ENCODE measurements at places on chromosomes 1 and 21.

DNA sequence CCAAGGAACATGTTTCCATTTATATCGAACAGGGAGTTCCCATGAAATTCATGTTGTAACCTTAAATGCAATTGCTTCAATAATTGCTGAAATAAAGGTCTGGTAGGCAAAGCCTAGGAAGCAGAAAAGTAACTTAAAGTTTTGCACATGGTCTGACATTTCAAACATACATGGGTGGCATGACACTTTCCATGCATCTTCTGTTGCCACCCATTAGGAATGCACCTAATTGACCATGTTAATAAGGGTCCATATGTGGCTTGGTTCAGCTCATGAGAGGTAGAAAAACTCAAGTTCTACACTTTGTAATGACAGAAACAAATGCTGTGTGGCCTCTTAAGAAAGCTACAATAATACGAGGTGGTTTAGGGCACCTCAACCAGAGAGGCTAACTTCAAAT, 72.0 kb upstream of the GORAB start:
- DNase-seq, result no peak

DNA sequence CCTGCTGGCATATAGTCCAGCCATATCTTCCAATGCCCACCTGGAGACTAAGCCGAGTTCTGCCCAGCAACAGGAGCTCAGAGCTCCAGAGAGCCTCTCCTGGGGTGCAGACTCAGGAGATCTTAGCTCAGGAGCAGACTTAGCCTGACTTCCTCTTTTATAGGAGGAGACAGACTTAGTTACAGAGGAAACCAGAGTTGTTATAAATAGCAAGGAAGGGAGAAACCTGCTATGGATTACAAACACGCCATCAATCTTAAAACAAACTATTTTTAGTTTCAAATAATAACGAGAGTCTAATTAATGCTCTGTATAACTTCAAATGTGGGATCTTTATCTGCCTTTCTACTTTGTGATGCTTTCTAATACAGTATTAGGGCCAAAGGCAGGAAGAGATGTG, 3.3 kb upstream of the KIF21B start:
- no peak for DNase-seq

DNA sequence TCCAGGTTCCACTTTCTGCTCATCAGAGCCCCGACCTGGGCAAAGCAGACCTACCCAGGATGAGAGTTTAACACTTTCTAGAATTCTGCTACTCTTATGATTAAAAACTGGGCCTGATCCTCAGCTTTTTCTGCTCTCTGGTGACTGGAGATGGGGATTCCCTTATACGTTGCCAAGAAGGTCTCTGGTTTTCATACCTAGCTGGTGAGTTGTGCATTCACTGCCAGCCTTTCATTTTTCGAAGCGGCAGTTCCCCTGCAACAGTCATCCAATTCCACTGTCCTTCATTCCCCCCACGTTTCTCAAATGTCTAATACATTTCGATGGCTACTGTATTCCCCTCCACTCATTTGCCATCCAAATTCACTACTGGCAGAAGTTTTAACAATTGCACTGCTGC, 135.3 kb downstream of the ADSS2 start:
- no peak for DNase-seq

DNA sequence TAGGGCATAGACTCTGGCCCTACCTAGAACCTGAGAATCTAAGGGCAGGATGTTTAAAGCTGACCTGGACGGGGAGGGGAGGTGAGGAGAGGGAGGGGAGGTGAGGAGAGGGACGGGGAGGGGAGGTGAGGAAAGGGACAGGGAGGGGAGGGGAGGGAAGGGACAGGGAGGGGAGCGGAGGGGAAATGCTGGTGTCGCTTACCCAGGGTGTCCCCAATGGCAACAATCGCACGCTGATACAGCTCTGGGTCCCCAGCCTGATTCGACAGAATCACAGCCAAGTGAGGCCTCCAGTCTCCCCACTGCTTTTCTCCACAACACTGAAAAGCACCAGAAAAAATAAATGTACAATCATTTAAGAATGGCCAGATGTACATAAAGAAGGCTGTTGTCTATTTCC, 22.2 kb downstream of the SEC16B start:
- DNase-seq, result no peak

GRCh38 chr1:60279798-60280197, 206.2 kb upstream of the C1orf87 start:
- DNase-seq, result no peak

- DNase-seq, result no peak
These were observed 16.5 kb upstream of the ZC3H11B start for GRCh38 chr1:219629296-219629880.

GRCh38 chr1:183515002-183515689, 42.8 kb downstream of the SMG7 start:
- no peak for DNase-seq

GRCh38 chr1:182101415-182102042, 40.0 kb upstream of the ZNF648 start:
- DNase-seq, result no peak

DNA sequence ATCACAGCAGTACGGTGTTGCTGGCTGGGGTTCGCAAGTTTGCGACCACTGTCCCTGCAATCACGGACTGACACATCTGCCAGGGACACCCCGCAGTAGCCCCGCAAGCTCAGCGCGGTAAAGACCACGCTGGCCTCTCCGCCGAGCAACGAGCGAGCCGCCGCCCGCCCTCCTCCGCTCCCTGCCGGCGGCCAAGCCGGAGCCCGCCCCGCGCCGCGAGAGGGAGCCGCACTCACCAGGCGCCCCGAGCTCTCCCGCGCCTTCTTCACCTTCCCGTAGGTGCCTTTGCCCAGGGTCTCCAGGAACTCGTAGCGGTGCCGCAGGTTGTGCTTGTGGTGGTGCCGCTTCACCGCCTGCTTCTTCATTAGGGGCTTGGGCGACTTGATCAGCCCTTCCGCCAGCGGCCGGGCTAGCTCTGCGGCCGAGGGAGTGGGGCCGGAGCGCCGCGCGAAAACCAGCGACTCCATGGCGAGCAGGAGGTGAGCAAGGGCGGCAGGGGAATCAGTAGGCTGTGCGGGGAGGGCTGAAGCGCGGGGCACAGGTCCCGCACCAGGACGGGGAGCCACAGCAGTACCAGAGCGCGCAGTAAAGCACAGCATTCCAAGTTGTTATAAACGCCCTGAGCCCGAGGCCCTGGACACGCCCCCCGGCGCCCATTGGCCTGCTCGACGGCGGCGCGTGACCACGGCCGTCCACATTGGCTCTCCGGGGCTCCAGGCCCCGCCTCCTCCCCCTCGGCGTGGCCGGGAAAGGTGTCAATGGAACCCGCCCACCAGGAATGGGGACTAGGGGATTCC, at the start of gene NUAK2:
NUAK2 (minus strand) TSS at position 584 of the 797 bp plus-strand sequence; CDS start at position 467, 117 bp downstream.
- peak; percentile 72 for DNase-seq

DNA sequence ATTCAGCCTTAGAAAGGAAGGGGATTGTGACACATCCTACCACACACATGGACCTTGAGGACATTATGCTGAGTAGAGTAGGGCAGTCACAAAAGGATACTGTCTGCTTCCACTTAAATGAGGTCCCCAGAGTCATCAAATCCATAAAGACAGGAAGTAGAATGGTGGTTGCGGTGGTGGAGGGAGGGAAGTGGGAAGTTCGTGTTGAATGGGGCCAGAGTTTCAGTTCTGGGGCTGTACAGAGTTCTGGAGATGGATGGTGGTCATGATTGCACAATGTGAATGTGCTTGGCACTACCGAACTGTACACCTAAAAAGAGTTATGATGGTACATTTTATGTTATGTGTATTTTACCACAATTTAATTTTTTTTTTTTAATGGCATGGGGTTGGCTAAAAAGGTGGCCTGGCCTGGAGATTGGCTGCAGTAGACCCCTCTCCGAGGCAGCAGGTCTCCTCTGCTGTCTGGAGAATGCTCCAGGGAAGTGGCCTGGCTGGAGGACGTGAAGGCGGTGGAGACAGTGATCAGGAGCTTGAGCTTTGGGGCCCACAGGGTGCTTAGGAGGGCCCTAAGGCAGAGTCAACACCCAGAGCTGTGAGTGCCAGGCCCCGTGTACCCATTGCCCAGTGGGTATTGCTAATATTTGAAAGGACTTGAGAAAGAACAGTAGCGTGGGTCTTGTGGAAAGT, 30.4 kb downstream of the IFNGR2 start:
- no peak for DNase-seq

DNA sequence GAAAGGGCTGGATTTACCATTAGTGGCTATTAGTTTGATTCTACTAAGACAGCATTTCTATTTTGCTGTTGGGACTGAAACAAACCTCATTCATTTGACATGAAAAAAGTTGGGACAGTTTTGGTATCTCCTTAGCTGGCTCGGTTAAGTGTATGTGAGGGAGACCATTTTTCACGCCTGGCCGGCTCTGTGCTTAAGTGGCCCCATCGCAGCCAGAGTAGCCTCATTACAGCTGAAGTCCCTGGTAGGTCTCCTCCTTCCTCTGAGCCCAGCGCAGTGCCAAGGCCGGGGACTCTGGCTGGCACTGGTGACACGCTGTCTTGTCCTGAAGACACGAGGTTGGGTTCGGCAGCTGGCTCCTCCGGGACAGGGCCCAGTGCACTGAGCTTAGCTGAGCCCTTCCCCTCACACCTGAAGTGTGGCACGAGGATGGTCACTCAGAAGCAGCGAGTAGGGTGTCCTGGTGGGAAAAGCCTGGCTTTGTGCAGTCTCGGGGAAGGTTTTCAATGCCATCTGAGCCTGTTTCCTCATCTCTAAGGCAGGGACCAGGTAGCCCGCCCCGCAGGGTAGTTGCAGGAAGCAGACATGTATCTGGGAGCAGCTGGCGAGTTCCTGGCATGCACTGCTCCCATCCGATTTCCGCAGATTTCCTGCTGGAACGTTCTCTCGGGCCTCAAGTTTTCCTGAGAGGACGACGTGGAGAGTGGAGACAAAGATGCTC, 196.5 kb downstream of the DYRK1A start:
- no peak for DNase-seq

DNA sequence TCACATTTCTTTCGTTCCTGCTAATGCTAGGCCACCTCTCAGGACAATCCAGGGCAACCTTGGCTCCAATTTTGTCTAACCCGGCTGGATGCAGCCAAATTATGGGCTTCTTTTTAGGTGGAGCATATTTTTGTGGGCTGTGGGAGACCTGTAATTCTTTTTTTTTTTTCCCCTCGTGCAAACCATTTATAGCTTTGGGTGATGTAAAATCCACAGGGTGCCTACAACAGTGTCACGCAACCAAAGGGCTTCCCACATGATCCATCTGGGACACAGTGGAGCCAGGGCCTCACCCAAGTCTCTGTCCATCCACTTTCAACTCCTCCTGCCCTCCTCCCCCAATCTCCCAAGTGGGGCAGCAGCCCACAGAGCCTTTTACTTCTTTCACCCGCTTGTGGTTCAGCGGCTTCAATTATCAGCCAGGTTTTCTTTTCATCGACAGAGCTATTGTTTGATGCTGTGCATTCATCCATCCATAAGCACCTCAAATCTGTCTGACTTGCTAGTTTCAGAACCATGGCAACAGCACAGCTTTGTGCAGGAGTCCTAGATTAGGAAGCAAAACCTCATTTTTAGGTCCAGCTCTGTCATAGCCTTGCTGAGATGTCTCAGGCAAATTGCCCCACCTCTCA, 10.0 kb upstream of the OVAAL start:
- DNase-seq, result no peak

GRCh38 chr1:65267271-65267670, 42.1 kb upstream of the DNAJC6 start:
- DNase-seq, result no peak

Data from stimulated activated CD4-positive, alpha-beta T cell treated with anti-CD3 and anti-CD28 coated beads, Interleukin-1b, Interleukin-23, amount 100 ng/mL, for 4 hours (primary cell).